ENCODE measurements at places on chromosomes 5 and 9. TPM values are rescaled to one million over a fixed set of nuclear protein-coding genes. Genes with fewer than 3 reads are reported as not detected.
A peak's percentile ranks its signal among the peaks of the same experiment; 100 is the strongest.

Gene CACNA1B
- not detected for total RNA-seq

Gene MED27
- 37.7 TPM for total RNA-seq

Gene FAM120AOS
- 25.6 TPM for total RNA-seq

Gene HTR1A
- not detected for total RNA-seq

DNA sequence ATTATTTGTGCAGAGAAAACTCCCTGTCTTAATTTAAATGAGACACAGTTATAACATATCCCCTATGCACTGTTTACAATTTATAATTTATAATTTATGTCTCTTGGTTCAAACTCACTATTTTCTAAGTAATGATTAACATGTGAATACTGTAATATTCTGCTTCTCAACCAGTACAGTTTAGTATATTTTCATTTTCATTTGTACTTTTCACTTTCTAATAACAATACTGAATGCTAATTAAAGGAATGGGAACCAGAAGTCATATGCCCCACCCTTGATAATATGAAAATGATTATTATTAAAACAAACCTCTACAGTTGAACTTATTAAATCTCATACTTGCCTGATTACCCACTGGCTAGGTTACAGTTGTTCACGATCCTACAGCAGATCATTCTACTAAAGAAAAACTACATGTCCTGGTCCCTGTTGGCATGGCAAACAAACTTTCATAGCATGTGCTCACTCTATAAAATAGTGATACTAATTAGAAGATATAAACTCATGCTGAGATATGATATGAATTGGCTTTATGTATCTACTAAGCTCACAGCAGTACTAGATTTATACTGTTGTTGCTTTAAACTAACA lies 66.4 kb downstream of the POU5F2 start:
- DNase-seq, result no peak

GRCh38 chr5:80052464-80052863 lies 17.3 kb downstream of the THBS4 start:
- no peak for DNase-seq

DNA sequence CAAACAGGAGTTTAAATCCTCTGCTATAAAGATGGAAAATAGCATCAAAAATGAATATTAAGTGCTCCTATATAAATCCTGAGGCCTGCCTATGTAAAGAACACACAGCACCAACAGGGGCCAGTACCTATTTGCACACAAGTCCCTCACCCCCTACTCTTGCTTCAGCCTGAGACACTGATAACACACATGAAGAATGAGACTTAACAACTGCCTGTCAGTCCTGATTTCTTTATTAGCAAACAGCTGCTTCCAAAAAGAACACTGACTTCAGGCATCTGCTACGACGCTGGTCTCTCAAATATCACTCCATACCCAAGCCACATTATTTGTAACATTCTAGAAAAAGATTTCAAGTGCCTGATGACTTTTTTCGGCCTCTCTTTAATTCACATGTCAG lies 55.5 kb downstream of the MYO10 start:
- no peak for DNase-seq

- DNase-seq, result no peak
These were observed 59.9 kb downstream of the PLK2 start for GRCh38 chr5:58399951-58400350.

DNA sequence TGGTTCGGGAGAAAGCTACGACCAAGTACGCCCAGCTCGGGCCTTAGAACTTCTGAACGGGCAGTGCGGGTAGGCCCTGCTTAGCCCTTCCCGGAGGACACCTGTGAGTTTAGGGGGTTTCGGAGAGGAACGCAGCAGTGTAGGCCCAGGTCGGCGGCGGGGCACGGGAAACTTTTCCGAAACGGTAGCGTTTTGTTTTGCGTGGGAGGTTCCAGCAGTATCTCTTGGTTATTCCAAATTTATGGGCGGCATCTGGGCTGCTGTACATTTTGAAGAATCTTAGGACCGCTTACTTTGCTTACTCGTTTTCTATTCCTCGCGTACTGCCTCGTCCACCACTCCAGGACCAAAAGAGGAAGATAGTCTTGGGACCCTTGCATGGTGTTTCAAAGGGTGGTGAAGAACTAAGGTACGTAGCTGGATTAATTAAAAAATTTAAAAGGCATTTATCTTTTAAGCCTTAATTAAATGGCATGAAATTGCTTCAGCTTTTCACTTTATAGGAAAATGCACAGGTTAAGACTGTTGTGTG lies 492 bp downstream of the TENT2 start:
- DNase-seq, result no peak

- DNase-seq, result no peak
These were observed 234.4 kb downstream of the ARHGAP26 start for GRCh38 chr5:143004361-143005145.

- peak; percentile 58 for DNase-seq
These were observed 74.8 kb downstream of the SLF1 start for GRCh38 chr5:94693043-94693822.

DNA sequence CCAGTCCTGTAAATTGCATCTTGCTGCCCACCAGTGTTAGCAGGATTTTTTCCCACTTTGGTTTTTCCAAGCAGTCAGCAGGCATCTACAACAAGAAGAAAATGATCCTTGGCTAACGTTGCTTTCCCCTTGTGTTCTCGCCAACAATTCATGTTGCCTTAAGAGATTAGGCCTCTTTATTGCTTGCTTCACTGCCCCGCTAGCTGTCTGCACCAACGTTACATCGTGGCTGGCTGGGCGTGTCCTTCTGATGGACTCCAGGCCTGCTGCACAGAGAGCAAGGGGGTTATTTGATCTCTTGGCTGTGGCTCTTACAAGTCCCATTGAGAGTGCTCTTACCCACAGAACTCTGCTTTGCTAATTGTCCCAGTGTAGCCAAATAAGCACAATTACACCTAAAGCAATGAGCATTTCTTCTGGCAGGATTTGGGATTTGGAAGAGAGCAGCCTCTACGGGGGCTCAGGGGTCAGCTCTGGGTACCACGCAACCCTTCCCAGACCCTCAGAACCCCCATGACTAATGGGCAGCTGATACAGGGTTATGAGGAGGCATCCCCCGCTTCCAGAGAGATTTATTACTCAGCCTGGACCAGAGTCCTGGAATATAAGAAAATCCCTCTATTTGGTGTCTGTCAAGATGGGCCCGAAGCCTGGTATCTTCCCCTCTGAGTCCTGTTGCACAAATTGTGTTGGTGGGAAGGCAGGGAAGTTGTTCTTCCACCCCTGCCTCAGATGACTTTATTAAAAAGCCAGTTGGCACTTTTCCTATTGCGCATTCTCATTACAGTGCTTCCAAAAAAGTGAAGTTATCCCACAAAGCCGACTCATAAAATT lies 17.6 kb downstream of the DCANP1 start:
- DNase-seq, result no peak

- DNase-seq, result no peak
These were observed 115.9 kb downstream of the KIF4B start for GRCh38 chr5:155129513-155129880.

- DNase-seq, result no peak
These were observed 58.3 kb upstream of the WDR41 start for GRCh38 chr5:77550406-77550805.

DNA sequence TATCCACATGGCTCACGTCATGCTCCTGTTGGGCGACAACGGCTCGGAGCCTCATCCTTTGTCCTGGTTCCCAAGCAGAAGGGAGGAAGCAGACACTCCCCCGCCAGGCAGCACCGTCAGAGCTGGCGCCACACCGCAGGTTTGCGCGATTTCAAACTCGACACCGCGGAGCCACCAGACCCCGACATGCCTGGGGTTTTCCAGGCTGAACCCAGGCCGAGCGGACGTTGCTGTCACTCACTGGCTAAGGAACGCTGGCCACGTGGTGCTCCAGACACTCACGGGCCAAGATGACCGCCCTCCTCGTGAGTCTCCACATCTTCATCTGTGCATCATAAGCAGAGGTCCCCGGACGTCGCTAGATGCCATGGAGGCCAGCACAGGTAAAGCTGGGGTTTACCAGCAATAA lies 9.0 kb downstream of the TERT start:
- no peak for DNase-seq

DNA sequence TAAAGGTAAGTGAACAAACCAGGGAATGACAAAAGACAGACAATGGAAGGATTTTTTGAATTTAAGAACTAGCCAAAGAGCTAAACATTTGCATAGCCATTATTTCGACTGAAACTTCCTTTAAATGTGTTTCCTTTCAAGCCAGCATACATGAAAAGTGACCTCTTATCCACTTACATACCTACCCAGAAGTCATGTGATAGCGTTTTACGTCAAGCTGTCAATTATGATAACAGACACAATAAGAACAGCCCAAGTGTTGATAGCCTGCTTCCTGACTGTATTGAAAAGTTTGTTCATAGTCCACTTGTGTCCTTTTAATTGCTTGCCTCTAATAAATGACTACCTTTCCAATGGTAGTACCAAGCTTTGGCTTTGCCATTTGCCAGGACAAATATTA lies 206.0 kb downstream of the NFIB start:
- DNase-seq, result no peak

DNA sequence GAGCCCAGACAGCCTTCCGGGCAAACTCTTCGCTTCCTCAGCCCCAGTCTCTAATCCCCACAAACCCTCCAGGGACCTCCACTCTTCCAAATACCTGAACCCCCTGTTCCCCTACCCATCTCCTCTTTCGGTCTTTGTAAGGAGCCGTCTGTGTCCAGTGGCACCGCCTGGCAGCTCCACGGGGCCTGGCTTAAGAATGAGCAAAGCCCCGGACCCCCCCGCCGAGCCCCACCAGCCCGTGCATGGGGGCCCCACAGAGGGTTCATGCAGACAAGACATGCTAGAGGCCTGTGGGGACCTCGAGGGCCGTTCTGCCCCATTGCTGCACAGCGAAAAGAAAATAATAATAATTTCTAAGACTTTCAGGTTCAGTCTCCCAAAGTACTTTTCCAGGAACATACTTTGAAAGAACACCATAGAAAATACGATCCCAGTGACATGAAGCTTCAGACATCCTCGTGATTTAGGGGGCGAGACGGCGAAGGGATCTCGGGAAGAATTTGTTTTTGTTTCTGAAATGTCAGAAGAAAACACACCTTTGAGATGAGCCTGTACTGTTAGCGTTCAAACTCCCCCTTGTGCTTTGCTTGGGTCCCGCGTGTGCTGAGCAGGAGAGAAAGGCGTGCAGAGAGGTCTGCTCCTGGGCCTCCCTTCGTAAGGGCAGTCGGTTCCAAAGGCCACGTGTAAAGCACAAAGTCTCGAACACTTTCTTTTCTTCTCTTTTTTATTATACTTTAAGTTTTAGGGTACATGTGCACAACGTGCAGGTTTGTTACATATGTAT lies 49.2 kb downstream of the IRX2 start:
- no peak for DNase-seq

DNA sequence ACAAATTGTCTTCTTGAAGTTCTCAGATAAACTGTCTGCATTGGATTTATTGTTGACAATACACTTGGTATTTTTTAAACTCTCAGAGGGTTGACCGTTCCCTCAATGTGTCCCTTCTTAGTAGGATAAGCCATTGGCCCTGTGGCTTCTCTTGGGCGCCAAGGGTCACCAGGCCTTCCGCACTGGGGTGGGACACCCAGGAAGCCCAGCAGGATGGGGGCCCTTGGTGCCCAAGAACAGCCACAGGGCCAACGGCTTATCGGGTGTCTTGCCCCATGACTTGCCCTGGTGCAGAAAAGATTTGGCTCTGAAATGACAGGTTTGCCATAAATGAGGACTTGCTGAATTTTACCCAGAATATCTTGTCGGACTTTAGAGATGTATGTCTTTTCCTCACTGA lies 375.0 kb downstream of the IRX2 start:
- DNase-seq, result no peak

DNA sequence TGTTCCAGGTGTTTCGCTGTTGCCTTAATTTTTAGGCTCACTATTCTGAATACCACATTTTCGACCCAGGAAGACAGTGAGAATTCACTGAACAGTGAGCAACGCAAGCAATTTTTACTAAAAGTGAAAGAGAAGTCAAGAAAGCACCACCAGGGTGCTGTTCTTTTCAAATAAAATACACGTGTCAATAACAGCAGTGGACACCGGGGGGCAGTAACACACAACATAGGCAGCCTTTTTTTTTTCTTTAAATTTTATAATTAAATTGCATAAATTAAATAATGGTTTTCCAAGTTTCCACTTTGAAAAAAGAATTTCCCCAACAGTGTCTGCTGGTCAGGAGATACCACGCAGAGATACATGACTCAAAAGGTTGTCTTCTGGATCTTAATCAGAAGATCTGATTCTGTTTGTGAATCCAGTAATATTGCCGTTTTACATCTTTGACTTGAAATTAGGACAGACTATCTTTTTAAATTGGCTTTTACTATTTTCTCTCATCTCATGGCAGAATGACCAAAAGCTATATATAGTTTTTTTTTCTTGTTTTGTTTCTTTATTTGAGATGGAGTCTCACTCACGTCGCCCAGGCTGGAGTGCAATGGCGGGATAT lies 47.1 kb upstream of the SH3GL2 start:
- peak; percentile 51 for DNase-seq
